ENCODE measurements at places on chromosomes 5 and 9.

DNA sequence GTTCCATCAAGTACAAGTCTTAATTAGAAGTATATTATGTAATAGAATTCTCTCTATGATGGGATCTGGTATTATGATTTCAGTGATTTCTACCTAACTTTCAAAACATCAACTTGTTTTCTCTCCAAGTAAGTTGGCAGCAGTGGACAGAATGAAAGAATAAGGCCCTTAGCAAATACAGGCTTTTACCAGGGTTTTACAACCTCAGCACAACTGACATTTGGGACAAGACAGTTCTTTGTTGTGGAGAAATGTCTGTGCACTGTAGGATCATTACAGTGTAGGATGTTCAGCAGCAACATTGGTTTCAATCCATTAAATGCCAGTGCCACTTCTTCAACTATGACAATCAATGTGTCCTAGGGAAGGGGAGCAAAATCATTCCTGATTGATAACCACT lies 48.8 kb downstream of the MLANA start:
- no peak for DNase-seq

DNA sequence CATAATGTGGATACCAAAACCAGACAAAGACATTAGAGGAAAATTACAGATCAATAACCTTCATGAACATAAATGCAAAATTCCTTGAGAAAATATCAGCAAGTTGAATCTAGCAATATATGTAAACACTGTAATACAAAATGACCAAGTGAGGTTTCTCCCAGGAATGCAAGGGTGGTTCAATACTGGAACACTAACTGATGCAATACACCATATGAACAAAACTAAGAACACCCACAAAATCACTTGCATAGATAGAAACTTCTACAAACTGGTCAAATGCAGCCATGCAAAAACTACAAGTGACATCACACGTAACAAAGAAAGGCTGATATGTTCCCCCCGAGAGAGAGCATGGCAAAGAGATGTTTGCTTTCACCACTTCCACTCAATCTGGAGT lies 55.6 kb downstream of the NACC2 start:
- no peak for DNase-seq

GRCh38 chr5:131997026-131997726 lies 14.3 kb downstream of the ACSL6 start:
- DNase-seq: no peak

GRCh38 chr5:81269751-81270393 lies 31.5 kb upstream of the ZCCHC9 start:
- DNase-seq: no peak

- no peak for DNase-seq
Measured at GRCh38 chr5:75262271-75262670, 25.6 kb upstream of the ANKRD31 start.

DNA sequence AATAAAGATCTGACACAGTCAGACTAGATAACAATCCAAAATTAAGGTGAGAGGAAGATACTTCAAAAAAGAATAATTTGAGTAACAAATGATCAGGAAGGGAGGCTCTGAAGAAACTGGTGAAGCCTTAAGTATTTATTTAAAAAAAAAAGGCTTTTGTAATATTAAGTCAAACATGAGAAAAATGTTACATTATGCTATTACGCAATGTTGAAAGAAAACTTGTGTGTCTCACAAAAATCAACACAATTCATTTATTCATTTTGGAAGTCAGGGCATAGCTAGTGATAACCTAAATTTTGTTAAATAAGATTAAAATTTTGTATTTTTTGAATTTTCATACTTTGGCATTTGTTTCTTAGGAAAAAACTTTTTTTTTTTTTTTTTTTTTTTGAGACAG lies 28.2 kb downstream of the WDR41 start:
- no peak for DNase-seq

All from epithelial cell of prostate (primary cell).